ENCODE measurements at places on chromosomes 11 and 22.

GRCh38 chr11:130474637-130475400 is 26.4 kb downstream of the ADAMTS15 start:
- DNase-seq, result no peak

GRCh38 chr11:22199243-22199642 is 6.4 kb downstream of the ANO5 start:
- DNase-seq, result no peak

GRCh38 chr11:104075706-104076105 is 39.3 kb downstream of the DDI1 start:
- no peak for DNase-seq

DNA sequence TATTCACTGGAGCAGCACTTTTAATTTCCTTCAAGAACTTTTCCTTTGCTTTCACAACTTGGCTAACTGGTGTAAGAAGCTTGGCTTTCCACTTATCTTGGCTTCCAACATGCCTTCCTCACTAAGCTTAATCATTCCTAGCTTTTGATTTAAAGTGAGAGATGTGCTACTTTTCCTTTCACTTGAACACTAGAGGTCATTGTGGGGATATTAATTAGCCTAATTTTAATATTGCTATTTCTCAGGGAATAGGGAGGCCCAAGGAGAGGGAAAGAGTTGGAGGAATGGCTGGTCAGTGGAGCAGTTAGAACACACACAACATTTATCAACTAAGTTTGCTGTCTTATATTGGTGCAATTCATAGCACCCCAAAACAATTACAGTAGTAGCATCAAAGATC is 24.6 kb upstream of the CCDC90B start:
- DNase-seq, result no peak

- no peak for DNase-seq
Measured at GRCh38 chr11:60703374-60703773, 4.0 kb downstream of the MS4A8 start.

- no peak for DNase-seq
Measured at GRCh38 chr11:44199298-44199697, 103.8 kb downstream of the EXT2 start.

GRCh38 chr11:72681226-72682153 is 7.3 kb upstream of the PDE2A start:
- no peak for DNase-seq

GRCh38 chr11:75547617-75548058 is 14.4 kb upstream of the SERPINH1 start:
- DNase-seq, result no peak

GRCh38 chr11:130383344-130384211 is 44.8 kb downstream of the ADAMTS8 start:
- no peak for DNase-seq

GRCh38 chr11:44755556-44756523 is 29.1 kb downstream of the TSPAN18 start:
- DNase-seq, result no peak

GRCh38 chr11:45683271-45684058 is 18.0 kb upstream of the CHST1 start:
- no peak for DNase-seq

DNA sequence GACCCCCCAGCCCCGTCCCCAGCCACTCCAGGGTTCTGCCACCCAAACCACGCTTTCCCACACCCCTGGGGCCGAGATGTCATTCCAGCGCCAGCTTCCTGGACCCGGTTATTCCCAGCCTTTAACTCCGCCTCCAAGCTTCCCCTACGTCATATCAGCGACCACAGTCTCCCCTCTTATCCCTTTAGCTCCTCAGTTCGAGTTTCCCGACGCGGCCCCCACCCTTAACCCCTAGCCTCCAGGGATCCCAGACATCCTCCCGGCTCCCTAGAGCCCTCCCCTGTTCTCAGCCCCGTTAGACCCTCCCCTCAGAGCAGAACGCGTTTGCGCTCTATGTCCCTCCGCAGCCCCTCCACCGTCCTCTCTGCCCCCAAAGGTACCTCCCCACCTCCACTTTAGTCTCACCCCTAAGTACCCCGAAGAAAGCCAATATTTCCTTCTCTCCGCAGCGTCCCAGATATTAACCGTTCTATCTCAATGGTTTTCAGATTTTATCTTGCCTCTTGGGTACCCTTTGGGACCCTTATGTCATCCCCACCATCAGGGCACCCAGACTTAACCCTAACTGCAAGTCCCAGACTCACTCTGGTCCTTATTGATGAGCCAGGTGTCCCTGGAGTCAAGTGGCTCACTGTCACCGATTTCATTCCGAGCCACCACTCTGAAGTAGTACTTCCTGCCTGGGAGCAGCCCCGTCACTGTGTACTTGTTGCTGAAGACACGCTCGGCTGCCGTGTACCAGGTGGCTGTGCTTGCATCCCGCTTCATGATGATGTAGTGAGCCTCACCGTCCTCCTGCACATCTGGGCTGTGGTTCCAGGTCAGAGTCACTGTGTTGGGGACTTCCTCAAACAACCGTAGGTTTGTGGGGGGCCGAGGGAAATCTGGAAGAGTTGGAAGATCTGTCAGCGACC is 8.0 kb downstream of the TMEM86A start:
- DNase-seq, result no peak

GRCh38 chr22:32684148-32684821 is 117.2 kb upstream of the TIMP3 start:
- no peak for DNase-seq

DNA sequence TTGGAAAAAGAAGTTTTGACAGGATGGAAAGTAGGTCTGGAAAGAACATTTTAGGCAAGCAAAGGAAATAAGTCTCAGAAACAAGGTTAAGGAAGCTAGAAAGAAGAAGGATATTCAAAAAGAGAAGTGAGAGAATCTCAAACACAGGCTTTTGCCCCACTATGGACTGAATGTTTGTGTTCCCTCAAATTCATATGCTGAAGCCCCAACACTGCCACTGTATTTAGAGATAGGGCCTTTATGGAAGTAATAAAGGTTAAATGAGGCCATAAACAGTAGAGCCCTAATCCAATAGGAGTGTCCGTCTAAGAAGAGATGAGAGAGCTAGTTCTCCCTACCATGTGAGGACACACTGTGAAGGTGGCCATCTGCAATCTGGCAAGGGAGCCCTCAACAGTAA is 20.6 kb upstream of the RPS13 start:
- no peak for DNase-seq

GRCh38 chr11:34267417-34267816 is 90.4 kb downstream of the ABTB2 start:
- DNase-seq, result no peak

- no peak for DNase-seq
Measured at GRCh38 chr11:68414496-68415221, 45.9 kb upstream of the PPP6R3 start.

Data from GOT3 (cell line).